ENCODE measurements at places on chromosomes 5 and 9. TPM values are rescaled to one million over a fixed set of nuclear protein-coding genes. Genes with fewer than 3 reads are reported as not detected.

FBP1 gene
- not detected for total RNA-seq

GPR151 gene
- 0.54 TPM for total RNA-seq

TMEM174 gene
- total RNA-seq, result not detected

PDE6A gene
- 0.56 TPM for total RNA-seq

GCNT1 gene
- 1.1 TPM for total RNA-seq

NRG2 gene
- 0.28 TPM for total RNA-seq

TMEM171 gene
- 0.13 TPM for total RNA-seq

CCDC192 gene
- 2.0 TPM for total RNA-seq

PCA3 gene
- total RNA-seq, result 2.0 TPM

All from motor neuron (in vitro differentiated cells).